ENCODE measurements at places on chromosomes 1 and 21.

- DNase-seq, result no peak
Measured at GRCh38 chr1:54159733-54160316, 7.0 kb upstream of the CDCP2 start.

GRCh38 chr1:77347646-77348045 is 65.8 kb downstream of the AK5 start:
- no peak for DNase-seq

GRCh38 chr1:7827126-7827955 is 25.5 kb downstream of the UTS2 start:
- DNase-seq, result peak; percentile 3

DNA sequence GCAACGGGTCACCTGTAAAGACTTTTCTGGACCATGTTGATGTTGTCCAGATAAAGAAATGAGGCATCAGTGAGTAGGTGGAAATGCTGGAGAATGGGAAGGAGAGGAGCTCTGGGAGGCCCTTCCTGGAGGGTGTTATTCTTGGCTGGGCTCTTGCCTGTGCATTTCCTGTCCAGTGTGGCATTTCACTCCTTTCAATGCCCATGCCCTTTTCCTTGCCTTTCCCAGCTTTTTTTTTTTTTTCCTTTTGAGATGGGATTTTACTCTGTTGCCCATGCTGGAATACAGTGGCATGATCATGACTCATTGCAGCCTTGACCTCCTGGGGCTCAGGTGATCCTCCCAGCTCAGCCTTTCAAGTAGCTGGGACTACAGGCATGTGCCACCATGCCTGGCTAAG is 11.8 kb downstream of the NOS1AP start:
- DNase-seq, result no peak

DNA sequence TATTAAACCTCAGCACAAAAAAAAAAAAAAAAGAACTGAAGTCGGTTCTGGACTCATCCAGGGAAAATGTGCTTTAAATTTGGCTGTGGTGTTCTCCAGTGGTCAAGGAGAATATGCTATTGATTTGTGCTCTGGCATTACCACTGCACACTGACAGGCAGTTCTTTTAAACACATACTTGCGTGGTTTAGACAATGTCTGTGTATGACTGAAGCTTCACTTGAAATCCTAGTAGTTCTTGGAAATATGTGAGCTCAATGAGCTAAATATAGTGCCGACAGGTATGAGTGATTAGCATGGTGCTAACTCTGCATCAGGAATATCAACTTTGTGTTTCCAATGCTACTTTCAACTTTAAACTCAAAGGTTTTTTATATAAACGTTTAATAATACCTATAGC is 415.6 kb downstream of the SMYD3 start:
- no peak for DNase-seq

GRCh38 chr1:205774198-205775014 is 876 bp downstream of the RAB29 start:
- DNase-seq, result peak; percentile 25

DNA sequence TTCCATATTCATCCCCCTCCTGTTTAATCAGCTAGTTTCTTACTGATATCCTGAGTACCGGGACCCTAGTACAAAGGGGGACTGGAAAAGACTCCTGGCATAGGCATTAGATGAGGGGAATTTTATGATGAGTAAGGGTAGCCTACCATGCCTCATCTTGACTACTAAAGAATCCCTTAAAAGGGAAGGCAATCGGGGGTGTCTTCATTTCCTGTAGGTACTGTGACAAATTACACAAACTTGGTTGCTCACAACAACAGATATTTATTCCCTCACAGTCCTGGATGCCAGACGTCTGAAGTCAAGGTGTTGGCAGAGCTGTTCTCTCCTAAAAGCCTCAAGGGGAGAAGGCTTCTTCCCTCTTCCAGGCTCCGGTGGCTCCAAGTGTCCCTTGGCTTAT is 28.9 kb upstream of the RUNX1 start:
- DNase-seq, result no peak

DNA sequence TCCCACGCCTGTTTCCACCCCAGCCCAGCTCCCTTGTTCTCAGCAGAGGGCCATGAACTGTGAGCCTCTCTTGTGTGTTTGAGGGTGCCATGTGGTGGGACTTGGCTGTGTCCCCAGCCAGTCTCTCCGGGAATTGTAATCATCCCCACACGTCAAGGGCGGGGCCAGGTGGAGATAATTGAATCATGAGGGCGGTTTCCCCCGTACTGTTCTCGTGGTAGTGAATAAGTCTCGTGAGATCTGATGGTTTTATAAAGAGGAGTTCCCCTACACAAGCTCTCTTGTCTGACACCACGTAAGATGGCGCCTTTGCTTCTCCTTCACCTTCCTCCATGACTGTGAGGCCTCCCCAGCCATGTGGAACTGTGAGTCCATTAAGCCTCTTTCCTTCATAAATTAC is 57.2 kb upstream of the COL6A2 start:
- DNase-seq, result no peak

- no peak for DNase-seq
Measured at GRCh38 chr1:20037877-20038276, 32.1 kb upstream of the PLA2G5 start.

GRCh38 chr1:26459148-26459547 is 13.1 kb upstream of the HMGN2 start:
- no peak for DNase-seq

DNA sequence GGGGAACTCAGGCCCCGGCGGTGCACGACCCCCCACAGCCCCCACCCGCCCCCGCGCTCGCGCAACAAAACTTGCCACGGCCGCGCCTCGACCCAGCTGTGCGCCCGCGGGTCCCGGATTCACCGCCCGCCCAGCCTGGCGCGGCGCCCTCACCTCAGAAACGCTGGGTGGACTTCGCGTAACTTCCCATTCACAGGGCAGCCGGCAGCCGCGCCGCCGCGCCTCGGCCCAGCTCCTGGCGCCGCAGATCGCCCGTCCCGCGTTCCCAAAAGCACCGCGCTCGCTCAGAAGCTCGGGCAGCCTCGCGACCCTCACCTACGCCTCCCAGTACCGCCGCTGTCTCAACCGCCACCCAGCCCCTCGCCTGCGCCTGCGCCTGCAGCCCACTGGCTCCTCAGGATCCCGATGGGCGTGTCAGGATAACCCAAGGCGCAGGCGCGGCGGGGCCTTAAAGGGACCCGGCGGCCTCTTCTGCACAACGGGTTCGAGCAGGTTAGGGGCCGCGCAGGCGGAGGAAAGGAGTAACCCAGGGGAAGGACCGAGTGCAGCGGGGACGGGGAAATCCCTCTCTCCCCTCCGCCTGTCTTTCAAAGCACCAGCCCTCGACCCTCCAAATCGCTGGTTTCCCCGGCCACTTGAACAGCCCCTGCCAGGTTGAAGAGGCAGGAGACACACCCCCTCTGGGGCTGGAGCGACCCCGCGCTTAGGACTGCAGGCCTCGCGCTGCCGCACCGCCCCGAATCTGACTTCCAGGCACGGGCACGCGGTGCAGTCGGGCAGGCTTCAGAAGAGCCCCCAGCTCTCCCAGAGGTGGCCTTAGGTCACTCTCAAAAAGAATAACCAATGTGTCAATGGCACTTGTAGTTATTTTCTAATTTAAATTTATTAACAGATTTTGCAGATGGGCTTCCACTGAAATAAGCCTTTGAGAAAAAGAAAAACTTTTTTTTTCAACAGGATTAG is at the start of gene NBPF1:
NBPF1 (minus strand) TSS at position 380 of the 963 bp plus-strand sequence.
- DNase-seq, result peak; percentile 99

DNA sequence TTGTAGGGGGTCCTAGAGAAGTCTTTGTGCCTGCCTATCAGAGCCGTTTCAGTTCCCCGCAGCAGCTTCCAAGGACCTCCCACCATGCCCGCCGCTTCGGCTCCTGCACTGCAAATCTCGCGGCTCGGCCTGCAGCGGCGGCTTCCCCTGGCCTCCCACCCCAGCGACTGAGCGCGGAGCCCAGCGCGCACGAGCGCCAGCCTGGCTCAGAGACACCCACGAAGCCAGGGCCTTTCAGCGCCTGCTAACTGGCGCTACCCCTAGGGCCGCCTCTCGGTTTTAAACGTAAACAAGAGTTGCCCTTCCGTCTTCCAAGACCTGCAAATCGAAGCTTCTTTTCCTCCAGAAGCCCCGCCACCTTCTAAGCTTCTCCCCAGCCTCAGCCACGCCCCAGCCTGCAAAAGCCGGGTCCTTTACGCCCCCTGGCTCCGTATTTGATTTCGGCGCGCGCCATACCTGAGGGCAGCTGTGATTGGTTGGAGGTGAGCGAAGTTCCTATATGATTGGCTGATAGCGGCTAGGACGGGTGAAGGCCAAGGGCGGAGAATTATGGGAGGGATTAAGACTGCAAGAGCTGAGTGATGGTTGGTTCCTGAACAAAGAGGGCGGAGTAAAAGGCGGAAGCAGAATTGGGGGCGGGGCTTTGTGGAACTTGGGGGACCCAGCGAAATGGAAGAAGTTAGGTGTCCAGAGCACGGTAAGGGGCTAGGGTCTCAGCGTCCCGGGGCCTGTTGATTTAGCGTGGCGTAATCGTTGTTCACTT is at the start of gene TTF2:
TTF2 (plus strand) TSS at position 649 of the 763 bp plus-strand sequence; CDS start at position 670, 21 bp downstream.
- peak; percentile 99 for DNase-seq

DNA sequence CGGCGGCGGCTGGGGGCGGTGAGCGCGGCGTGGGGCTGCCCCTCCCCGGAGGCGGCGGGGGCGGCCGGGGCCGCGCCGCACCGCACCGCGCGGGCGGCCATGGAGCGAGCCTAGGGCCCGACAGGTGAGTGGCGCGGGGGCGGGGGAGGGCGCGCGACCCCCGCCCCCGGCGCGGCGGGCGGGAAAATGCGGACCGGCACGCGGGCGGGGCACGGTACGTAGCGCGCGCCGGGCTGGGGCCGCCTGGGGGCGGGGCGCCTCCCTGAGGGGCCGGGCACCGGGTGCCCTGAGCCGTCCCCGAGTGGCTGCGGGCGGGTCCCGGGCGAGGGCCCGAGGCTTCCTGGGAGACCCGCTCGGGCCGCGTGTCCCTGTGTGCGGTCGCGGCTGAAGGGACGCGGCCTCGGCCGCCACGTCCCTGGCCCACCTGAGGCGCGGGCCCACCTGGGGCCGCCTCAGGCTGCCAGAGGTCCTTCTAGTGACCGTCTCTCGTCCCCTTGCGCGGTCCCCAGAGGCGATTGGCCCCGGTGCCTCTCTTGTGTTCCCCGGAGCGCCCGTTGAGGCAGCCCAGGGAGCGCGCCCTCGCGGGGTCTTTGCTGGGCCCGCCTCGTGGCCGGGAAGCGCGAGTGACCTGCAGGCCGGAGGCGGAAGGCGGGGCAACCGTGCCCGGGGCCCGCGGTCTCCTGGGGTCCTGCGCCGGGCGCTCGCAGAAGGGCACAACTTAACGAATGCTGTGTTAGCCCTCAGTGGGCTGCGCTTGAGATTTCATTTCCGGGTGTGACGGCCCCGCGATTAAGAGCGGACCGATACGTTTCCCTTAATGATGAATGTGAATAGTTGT is 500 bp downstream of the FAM20B start:
- DNase-seq, result peak; percentile 42

DNA sequence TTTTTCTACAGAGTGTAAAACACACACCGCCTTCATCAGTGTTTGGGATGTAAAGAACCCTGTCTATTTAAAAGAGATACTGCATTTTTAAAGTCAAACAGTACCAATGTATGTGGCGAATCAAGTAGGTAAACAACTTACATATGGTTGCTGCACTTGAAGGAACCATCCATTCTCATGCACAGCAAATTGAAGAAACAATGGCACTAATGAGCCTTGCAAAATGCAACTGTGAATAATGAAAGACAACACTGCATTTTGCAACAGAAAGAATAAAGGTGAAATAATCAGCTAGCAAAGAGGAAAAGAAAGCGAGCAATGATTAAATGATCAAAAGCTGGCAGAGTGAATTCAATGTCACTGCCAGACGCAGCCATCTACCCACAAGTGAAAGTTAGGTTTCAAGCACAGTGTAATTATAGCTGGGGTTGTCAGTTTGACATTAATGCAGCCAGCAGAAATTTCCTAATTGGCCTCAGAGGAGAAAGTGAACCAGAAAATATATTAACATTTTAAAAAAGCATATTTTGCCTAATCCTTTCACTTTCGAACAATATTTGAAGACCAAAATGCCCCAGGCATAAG is 10.9 kb upstream of the BARHL2 start:
- DNase-seq, result no peak

DNA sequence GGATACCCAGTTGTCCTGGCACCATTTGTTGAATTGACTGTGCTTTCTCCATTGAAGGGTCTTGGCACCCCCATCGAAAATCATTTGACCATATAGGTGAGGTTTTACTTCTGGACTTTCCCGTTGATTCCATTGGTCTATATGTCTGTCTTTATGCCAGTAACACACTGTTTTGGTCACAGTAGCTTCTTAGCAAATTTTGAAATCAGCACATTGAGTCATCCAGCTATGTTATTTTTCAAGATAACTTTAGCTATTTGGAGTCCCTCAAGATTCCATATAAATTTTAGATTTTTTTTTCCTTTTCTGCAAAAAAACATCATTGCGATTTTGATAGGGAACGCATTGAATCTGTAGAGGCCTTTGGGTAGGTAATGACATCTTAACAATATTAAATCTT is 235.6 kb downstream of the SMYD3 start:
- no peak for DNase-seq

DNA sequence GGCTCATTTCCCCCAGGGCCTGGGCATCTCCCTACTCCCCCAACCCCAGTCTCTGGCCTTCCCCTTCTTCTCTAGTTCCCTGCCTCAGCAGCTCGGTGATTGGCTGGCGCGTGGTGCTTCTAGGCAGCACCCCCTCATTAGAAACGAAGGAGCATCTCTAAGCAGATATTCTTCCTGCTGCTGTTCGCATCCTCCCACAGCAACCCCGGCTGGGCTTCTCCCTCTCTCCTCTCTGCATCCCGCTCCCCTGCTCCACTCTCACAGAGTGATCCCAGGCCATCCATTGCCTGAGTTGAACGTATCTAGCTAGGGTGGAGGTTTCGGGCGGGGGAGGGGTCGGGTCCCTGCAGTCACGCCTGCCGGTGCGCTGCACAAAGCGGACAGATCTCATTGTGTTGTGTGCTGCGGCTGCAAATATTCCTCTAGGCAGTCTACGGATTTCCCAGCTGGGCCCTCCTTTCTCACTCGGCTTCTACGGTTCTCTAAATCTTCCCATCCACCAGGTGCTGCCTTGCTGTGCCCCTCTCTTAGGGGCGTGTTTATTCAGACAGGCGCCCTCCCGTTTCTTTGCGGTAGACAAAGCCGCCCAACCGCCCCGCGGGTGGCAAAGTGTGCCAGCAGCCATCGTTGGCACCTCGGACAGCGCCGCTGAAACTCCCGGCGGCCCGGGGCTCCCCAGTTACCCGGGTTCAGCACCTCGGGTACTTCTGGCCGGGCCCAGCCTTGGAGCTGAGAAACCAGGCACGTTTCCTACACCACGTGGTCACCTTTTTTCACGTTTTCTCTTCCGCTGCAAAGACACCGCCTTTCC is 2.2 kb downstream of the CACNA1E start:
- DNase-seq, result no peak

DNA sequence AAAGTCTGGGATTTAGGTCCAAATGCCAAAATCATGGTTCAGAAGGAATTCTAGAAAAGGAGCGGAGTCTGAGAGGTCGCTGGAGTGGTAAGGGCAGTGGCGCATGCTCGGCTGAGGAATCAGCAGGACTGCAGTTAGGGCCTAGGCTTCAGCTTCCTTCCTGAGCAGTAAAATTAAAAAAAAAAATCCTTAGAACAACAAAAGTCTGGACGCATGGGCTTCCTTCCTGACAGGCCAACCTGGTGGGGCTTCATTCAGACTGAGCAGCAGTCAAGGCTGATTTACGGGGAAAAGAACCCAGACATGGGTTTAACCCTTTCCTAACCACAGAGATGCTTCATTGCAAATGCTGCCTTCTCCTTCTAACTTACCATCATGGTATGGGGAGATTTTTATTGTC is 17.1 kb downstream of the RNF220 start:
- no peak for DNase-seq

GRCh38 chr1:185295091-185295490 is 22.0 kb downstream of the IVNS1ABP start:
- DNase-seq, result no peak
